ENCODE measurements at places on chromosomes 12 and 14.

GRCh38 chr12:42143452-42144157 lies 1.1 kb downstream of the GXYLT1 start:
- DNase-seq, result no peak

GRCh38 chr14:56002876-56003625 lies 115.2 kb upstream of the PELI2 start:
- no peak for DNase-seq

DNA sequence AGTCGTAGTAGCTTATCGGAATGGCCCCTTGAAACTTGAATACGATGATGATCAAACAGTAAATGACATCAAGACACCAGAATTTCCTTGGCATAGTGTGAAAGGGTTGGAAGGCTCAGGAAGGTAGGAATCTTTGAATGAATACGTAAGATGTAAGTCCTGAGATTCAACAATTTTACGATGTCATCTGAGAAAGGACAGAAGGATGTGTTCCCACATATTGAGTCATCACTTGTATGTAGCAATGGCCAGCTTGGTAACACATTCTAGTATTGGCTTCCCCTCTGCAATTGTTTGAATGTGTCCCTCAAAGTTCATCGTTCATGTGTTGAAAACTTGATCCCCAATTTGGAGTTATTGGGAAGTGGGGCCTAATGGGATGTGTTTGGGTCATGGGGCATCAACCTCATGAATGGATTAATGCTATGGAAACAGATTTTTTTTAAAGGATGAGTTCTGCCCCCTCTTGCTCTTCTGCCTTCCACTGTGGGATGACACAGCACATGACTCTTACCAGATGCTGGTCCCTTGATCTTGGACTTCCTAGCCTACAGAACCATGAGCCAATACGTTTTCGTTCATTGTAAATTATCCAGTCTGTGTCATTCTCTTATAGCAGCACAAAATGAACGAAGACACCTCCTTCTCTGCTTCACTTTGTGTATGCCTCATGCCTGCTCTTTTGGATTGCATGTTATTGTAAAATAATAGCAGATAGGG lies 284.6 kb downstream of the BCAT1 start:
- DNase-seq, result no peak

GRCh38 chr14:75282170-75282554 lies 3.5 kb downstream of the FOS start:
- no peak for DNase-seq

DNA sequence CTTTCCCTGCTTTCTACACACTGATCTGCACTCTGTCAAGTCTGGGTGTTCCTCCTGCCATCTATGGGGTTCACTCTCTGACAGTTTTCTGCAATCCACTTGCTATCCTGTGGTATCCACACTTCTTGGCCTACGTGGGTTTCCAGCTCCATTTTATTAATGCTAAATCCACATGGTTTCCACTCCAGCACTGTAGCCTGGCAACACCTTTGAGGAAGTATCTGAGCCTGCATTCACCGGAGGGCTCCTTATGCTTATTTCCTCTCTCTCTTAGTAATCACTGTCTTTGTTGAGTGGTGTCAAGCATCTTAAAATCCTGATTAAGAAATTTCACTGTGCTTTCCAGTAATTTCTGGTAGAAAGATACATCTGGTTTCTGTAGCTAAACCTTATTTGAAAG lies 703.7 kb downstream of the TMEM121 start:
- DNase-seq, result no peak

- no peak for DNase-seq
Observed at GRCh38 chr14:74583689-74584434, 28.2 kb downstream of the LTBP2 start.

- DNase-seq, result no peak
Observed at GRCh38 chr12:131869871-131870418, 24.5 kb upstream of the ULK1 start.

DNA sequence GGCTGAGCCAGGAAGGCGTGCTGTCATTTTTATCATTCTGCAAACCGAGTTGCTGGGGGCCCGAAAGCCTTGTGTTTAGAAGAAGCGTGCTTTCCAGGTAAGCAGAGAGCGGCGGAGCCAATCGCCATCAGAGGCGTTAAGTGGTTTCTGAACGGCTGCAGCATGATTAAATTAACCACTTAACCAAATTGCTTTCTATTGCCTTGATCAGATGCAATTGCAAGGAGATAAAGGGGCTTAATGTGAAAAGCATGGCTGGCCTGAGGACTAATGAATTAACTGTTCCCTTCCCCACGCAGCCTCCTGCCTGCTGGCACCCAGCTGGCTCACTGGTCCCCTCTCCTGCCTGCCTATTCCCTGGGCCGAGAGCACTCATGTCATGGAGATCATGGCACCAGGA lies 36.6 kb upstream of the CHGA start:
- DNase-seq, result no peak

DNA sequence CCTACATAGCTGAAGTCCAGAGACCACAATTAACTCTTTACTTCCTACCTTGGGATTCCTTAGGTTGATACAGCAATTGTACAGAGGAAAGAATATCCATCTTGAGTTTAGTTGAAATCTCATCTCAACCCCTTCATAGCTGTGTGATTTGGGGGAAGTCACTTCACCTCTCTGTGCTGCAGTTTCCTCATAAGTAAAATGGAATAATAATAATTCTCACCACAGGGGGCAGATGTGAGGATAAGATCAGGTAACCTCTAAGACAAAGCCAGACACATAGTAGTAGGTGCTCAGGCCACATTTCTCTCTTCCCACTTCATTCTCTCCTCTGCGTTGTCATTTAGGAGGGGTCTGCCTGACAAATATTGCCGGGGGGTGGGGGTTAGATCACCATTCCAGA lies 6.7 kb downstream of the FOXN4 start:
- no peak for DNase-seq

GRCh38 chr12:34304546-34304945 lies 282.2 kb downstream of the ALG10 start:
- DNase-seq, result no peak

- no peak for DNase-seq
Observed at GRCh38 chr12:64706857-64707256, 52.3 kb downstream of the GNS start.

DNA sequence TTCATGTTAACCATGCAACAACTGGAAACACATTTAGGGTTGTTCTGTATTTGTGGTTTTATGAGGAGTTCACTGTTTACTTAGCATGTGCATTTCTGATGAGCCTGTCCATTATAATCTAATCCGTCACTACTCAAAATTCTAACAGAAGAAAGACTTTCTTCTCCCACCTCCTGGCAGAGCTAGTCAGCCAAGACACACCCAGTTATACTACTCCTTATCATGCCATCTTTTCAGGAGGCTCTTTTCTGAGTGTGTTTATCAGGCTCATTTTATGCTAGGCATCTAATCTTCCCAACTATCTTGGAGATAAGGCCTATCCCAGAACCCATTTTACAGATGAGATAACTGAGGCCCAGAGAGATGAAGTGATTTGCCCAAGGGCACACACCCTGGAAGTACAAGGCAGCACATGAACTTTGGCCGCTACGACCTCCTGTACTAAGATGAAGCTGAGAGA lies 10.4 kb upstream of the MED13L start:
- no peak for DNase-seq

GRCh38 chr14:92666251-92666650 lies 82.2 kb downstream of the LGMN start:
- DNase-seq, result no peak

DNA sequence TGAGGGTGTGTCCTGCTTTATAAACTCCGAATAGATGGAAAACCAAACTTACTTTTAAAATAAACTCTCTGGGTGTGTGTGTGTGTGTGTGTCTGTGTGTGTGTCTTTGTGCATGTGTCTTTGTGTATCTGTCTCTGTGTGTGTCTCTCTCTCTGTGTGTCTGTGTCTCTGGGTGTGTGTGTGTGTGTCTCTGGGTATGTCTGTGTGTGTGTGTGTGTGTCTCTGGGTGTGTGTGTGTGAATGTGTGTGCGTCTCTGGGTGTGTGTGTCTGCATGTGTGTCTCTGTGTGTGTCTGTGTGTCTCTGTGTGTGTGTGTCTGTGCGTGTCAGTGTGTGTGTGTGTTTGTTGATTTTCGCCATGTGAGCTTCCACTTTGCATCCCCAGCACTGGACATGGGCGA lies 9.2 kb downstream of the RAN start:
- no peak for DNase-seq

DNA sequence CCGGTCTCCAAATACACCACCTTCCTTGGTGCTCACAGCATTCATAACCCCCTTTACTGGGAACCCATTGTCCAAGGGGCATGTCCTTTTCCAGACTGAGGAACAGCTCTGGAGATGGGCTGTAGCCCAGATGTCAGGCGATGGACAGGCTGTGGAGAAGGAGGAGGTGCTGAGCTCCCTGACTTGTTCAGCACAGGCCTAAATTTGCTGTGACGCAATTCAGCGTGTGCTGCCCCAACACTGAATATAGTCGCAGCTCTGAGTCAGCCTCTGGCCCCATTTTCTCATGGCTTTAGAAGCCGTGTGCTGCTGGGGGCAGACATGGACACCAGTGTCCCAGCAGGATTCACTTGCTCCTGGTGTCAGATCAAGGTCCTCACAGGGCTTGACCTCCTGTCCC lies 269.1 kb downstream of the EMP1 start:
- no peak for DNase-seq

- no peak for DNase-seq
Observed at GRCh38 chr14:97993508-97994019, 1196.4 kb downstream of the VRK1 start.

GRCh38 chr14:30521899-30522736 lies 36.8 kb upstream of the G2E3 start:
- DNase-seq, result no peak

GRCh38 chr12:15540469-15540872 lies 218.2 kb downstream of the PTPRO start:
- no peak for DNase-seq

GRCh38 chr12:1496162-1496900 lies 98.0 kb downstream of the FBXL14 start:
- DNase-seq, result no peak

DNA sequence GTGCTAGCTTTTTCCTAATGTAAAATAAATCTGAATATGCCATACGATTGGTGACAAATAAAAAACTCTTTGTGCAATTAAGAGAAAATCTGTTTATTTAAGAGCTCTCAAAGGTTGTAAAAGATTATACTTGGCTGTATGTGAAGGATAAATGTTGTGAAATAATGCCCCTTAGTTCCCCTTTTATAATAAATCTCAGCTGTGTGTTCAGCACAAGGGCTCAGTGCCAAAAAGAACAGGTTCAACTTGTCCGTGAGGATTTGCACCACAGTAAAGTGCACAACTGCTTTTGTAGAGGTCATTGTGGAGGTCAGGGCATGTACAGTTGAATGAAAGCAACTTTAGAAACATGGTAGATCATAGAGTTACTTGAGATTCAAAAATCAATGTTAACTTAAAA lies 118.6 kb downstream of the TRMT5 start:
- no peak for DNase-seq

GRCh38 chr12:3257411-3257810 lies 180.2 kb downstream of the TSPAN9 start:
- DNase-seq, result no peak

- no peak for DNase-seq
Observed at GRCh38 chr12:49292729-49293055, 2.3 kb upstream of the PRPH start.

GRCh38 chr12:51907856-51908425 lies 637 bp downstream of the ACVRL1 start:
- DNase-seq, result no peak

GRCh38 chr14:92450351-92451070 lies 63.1 kb upstream of the RIN3 start:
- no peak for DNase-seq

- DNase-seq, result no peak
Observed at GRCh38 chr12:92953747-92954146, 24.7 kb upstream of the EEA1 start.

DNA sequence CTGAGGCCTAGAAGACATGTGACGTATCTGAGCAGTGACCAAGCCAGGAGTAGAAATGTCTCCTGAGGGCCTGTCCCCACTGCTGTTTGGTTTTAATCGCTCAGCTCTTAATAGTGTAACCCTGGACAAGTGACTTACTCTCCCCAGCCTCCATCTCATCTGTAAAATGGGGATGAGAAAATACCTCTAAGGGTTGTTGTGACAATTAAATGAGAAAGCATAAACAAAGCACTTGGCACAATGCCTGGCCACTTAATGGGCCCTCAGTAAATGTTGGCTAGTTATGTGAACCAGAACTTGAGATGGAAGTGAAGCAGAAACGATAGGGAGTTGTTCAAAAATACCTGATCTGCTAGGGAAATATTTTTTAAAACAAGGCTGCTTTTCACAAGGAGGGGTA lies 58.2 kb downstream of the HMGA2 start:
- no peak for DNase-seq
